Umbilical cord (tissue), 2 donors: ENCODE measurements at places on chromosomes 1 and 21. TPM values are rescaled to one million over a fixed set of nuclear protein-coding genes. Genes with fewer than 3 reads are reported as not detected.

Gene RSPH1
- total RNA-seq, result 0.72 TPM

Gene DNASE2B
- total RNA-seq, result not detected

Gene OR6K3
- 6.3 TPM for total RNA-seq

Gene OR14I1
- not detected for total RNA-seq

Gene ADCY10
- total RNA-seq, result 1.9 TPM

Gene AKR7A3
- 0.96 TPM for total RNA-seq
